ENCODE measurements at places on chromosomes 6 and 20.

- no peak for DNase-seq
Measured at GRCh38 chr20:56212091-56212490, 36.4 kb upstream of the MC3R start.

DNA sequence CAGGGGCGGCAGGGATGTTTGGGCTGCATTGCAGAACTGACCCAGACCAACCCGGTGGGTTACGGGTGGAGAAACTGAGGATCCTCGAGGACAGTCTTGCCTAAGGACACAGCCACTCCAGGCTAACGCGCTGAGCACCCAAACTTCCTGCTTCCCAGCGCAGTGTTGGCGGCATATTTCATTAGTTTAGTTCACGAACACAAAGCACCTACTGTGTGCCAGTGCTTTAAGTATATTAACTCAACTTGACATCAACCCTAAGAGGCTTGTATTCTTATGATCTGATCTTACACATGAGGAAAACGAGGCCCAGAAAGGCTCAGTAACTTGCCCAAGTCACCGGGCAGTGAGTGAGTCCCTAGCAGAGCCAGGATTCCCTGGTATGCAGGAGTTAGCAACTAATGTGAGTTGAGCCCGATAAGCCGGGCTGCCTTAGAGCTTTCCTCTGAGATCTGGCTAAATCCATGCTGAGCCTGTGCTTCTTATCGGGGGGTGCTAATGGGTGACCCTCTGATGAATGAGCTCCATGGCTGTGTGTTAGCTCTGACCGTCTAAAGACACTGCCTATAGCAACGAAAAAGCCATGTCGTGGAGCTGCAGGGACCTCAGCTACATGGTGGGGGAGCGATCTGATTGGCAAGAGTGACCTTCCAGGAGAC lies 92.7 kb downstream of the CD40 start:
- DNase-seq, result no peak

GRCh38 chr6:106614592-106615257 lies 14.6 kb downstream of the RTN4IP1 start:
- DNase-seq, result no peak

- DNase-seq, result no peak
Measured at GRCh38 chr6:6818078-6818639, 229.6 kb downstream of the LY86 start.

- DNase-seq, result no peak
Measured at GRCh38 chr6:130365166-130366106, at the start of gene TMEM200A. TMEM200A (plus strand) TSS chr6:130366017; CDS start chr6:130440423, 74,406 bp downstream.

DNA sequence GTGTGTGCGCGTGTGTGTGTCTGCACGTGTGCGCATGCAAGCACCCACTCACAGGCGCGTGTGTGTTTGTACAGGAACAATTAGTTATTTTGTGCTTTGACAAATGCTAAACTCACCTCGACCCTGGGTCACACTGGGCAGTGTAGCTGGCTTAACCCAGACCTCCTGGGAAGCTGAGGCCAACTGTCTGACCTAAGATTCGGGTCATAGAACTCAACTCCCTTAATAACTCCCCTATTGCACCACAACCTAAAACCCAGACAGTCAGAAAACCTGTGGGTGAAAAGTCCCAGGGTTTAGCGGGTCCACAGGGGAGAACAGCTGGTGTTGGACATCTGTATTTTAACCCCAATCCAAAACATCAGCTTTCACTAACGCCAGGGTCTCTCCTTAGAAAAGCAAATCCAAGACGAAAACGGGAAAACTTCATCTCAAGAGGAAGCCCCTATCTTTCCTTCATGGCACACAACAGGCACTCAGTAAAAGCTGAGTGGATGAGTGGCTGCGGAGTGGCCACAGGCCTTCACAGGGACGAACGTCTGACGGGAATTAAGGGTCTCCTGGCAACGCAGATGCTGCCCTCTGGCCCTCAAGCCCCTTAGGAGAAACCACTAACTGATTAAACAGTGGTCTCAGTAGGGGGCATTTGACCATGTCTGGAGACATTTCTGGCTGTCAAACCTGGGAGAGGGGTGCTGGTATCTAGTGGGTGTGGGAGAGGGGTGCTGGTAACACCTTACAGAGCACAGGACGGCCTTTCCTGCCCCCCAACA lies 4.5 kb downstream of the PMEPA1 start:
- no peak for DNase-seq
